ENCODE measurements at places on chromosomes 3 and 15.

DNA sequence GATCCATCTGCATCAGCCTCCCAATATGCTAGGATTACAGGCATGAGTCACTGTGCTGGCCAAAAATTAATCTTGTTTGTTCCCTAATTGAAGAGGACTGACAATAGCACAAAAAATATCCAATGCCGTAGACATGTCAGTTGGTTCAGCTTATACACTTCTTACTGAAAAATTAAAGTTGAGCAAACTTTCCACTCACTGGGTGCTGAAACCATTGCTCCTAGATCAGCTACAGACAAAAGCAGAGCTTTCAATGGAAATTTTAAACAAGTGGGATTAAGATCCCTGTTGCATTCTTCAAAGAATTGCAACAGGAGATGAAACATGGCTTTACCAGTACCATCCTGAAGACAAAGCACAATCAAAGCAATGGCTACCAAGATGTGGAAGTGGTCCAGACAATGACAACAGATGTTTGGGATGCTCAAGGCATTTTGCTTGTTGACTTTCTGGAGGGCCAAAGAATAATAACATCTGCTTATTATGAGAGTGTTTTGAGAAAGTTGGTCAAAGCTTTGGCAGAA is 16.0 kb downstream of the ISLR2 start:
- DNase-seq, result no peak

GRCh38 chr15:59384507-59384906 is 11.8 kb upstream of the MYO1E start:
- DNase-seq, result no peak

- DNase-seq, result no peak
Measured at GRCh38 chr3:16004812-16005211, 169.7 kb upstream of the GALNT15 start.

DNA sequence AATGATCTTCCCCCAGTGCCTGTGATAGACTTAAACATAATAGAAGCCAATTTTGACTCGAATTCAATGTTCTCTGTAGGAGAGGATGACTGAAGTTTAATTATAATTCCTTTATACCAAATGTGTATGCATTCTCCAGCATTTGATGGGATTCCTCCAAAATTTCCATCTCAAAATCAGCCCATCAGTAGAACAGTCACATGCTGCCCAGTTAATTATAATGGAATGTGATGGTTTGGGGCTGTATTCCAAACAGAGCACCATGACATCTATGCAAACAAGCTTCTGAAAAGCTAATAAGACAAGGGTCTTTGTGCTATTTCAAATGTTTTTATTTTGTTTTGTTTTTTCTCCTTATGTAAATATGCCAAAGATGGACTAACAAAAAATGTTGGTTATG is 127.7 kb upstream of the SPATA16 start:
- DNase-seq, result no peak

- DNase-seq, result no peak
Measured at GRCh38 chr15:40397688-40398412, 7.7 kb upstream of the IVD start.

DNA sequence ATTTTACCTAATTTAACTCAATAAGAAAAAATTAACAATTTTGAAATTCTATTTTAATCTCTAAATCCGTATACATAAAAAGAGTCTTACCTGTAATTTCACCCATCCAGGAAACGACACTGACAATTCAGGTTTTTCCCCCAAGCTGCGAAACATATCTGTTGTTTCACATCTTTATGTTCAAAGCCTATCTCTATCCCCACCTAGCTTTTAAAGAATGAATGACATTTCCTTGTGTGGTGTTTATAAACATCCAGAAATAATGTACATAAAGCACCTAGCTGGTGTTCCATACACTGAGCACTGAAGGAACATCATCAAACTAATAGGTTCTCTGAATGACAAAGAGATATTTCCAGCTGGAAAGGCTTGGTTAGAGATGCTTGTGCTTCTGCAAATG is 867.8 kb downstream of the SQOR start:
- DNase-seq, result peak; percentile 40

- no peak for DNase-seq
Measured at GRCh38 chr15:38260077-38260476, 7.4 kb downstream of the SPRED1 start.

GRCh38 chr3:57434041-57434440 is 110.1 kb downstream of the DNAH12 start:
- DNase-seq, result peak; percentile 35

DNA sequence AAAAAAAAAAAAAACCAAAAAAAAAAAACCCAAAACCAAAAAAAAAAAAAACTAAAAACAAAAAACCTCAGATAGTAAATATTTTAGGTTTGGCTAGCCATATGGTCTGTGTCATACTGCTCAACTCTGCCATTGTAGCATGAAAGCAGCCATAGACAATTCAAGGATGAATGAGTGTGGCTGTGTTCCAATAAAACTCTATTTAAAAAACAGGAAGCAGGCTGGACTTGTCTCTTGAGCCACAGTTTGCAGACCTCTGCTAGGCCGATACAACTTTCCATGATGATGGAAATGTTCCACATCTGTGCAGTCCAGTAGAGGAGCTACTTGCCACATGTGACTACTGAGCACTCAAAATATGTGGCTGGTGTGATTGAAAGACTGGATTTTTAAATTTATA is 11.1 kb downstream of the EFCAB12 start:
- no peak for DNase-seq

DNA sequence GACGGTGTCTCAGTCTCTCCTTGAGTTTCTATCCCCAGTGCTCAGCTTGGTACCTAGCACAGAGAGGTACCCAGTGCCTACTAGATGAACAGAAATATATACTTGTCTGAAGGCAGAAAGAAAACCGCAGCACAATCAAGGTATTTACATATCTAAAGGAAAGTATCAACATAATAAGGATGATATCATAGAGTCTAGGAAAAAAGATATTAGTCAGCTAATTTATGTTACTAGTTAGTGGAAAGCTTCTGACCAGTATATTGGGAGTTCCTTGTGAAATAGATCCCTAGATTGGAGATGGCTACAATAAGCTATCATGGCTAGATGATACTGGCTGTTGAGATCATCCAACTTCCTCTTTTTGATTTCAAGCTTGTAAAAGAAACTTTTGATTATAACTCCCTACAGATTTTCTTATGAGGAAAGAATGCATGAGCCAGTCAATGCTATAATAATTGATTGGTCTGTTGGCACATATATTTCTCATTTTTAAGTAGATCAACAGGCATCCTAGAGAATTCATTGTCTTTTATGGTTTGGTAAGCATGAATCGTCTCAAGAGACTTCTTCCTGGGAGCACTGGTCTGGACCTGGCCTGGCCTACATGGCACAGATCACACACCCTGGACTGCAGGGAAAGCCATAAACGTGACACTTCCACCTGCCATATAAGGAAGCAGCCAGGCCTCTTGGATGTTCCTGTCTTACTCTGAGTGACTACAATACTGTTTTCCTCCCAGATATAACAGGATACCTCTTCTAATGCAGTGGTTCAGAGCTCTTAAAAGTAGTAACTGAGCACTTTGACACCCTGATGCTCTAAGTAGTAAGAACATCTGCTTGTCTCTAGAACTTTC is 60.7 kb downstream of the IMPG2 start:
- no peak for DNase-seq

- DNase-seq, result no peak
Measured at GRCh38 chr3:140170612-140171011, 235.6 kb downstream of the CLSTN2 start.

DNA sequence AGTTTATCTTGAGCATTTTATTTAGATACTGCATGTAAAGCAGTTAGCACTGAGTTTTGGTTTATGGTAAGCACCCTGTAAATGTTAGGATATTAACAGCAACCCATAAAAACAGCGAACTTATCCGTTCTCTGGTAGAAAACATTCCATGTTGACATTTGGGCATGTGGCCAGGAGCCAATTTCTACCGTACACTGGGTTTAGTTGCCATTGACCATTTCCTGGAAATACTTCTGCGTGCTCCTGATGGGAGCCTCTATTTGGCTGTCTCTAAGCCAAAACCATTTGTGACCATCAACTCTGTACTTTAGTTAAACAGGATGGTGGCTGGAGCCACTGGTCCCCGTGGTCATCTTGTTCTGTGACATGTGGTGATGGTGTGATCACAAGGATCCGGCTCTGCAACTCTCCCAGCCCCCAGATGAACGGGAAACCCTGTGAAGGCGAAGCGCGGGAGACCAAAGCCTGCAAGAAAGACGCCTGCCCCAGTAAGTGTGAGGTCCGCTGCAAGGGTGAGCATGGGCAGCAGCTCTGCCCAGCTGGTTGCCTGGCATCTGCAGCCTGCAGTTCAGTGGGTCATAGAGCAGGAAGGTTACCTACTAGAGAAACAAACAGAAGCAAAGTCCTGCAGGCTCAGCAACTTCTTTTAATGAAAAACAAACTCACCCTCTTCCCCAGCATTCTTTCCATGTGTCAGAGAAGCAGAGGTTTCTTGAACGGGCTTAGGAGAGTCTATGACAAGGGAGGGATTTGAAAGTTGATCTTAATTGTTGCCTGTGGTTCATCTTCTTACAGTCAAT is 7.1 kb downstream of the THBS1 start:
- no peak for DNase-seq

DNA sequence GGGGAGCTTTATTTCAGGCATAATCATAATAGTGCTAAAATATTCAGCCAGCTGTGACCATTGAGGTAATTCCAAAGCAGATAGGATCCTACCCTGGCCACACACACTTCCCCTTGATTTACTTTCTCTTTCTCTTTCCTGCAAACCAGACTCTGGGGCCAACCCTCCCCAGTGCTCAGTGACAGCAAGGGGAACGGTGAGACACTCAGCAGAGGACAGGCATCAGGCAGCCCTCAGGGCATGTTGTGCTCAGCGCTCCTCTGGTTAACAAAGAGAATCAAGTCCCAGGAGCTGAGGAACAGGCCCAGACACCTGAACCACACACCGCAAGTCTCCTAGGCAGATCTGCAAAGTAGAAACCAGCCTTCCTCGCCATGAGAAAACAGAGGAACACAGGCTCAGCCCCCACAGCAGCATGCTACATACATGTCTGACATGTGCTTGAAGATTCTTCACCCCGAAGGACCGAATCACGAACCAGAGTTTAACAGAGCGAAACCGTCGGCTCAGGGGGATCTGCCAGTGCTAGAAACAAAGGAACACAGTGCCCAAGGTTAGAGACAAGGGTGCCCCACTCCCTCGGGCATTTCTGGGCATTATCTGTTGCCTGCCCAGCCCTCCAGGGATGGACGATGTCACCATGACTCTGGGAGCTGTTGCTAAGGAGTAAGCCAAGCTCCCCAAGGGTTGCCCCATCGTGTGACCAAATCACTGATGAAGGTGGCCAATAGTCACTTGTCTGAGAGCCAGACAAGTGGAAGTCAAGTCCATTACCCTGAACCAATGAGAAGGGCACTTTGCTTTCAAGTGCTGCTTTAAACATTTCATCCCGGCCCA is 17.5 kb downstream of the HDC start:
- DNase-seq, result no peak

GRCh38 chr3:66675366-66675765 is 174.5 kb upstream of the LRIG1 start:
- no peak for DNase-seq

- DNase-seq, result no peak
Measured at GRCh38 chr15:96093063-96093462, 237.4 kb upstream of the NR2F2 start.

GRCh38 chr3:148931574-148931973 is 59.8 kb upstream of the GYG1 start:
- no peak for DNase-seq

DNA sequence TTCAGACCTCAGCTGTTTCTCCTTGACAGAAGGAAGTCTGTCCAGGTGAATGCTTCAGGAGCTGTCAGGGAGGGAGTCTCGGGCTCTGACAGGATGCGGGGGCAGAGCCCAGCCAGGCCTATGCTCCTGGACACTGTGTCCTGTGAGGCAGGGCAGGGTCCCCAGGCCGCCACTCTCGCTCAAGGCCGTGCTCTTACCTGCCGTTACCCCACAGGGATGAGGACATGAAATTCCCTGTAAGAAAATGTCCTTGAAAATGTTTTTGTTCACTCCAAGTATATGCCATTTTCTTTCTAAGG is 63.9 kb downstream of the BOC start:
- DNase-seq, result no peak

GRCh38 chr3:116524453-116525210 is 79.3 kb upstream of the LSAMP start:
- no peak for DNase-seq

DNA sequence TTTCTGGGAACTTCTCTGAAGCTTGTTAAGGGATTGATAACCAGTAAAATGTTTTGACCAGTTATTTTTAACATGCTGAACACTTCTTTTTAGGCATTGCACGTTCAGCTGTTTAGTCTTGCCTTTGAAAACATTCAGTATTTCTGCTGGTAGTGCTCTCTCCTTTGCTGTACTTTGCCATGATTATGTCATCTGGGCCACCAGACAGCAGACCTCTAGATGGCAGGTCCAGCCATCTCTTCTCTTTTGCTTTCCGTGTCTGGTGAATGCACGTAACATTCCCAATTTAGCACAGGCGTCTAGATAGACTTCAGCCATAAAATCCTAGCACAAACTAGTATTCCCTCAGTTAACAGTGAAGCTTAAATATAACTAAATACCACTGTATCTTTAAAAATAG is 57.8 kb downstream of the RAB7A start:
- DNase-seq, result no peak

DNA sequence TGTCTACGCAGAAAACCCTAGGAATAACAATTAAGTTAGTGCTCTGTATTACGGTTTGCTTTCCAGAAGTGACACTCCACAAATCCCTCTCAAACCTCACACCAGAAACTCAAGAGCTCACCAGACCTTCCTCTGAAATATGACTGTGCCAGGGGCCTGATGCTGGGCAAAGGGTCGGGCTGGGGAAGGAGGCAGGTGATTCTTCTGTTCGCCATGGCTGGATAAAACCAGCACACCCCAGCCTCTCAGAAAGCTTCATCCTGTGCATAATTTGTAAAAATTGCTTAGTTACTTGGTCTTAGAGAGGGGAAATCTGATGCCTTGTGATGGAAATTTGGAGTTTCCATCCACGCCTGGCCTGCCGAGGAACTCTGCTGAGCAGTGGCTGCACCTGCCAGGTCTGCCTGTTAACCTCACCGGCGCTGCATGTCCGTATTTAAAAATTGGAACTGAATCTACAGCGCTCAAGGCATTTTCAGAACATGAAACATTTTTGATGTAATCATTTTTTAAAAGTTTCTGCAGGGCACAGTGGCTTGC is 22.7 kb upstream of the ATP1B3 start:
- DNase-seq, result no peak

GRCh38 chr15:81155375-81156218 is 21.5 kb downstream of the CFAP161 start:
- DNase-seq, result peak; percentile 48
